ENCODE measurements at places on chromosomes 16 and 17.

DNA sequence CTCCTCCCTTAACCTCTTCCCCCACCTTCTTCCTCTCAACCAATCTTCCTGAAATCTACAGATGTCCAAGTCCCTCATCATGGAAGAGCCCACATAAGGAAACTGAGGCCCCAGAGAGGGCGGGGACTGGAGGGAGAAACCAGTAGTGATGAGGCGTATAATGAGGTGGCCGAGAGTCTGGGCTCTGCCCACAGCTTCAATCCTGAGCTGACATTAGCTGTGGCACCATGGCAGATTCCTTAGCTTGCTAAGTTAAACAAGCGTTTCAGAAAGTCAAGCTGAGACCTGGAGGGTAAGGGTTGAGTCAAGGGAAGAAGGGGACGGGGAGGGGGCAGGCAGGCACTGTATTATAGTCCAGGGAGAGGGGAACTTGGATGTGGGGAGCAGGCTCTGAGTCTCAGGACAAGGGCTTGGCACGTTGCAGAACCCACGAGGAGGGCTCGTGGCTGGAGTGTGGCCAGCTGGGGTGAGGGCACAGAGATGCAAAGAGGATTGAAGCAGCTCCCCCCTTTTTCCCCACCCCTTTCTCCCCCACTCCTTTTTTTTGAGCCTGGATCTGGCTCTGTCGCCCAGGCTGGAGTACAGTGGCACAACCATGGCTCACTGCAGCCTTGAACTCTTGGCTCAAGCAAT lies 13.3 kb downstream of the ARHGAP23 start:
- DNase-seq: no peak

DNA sequence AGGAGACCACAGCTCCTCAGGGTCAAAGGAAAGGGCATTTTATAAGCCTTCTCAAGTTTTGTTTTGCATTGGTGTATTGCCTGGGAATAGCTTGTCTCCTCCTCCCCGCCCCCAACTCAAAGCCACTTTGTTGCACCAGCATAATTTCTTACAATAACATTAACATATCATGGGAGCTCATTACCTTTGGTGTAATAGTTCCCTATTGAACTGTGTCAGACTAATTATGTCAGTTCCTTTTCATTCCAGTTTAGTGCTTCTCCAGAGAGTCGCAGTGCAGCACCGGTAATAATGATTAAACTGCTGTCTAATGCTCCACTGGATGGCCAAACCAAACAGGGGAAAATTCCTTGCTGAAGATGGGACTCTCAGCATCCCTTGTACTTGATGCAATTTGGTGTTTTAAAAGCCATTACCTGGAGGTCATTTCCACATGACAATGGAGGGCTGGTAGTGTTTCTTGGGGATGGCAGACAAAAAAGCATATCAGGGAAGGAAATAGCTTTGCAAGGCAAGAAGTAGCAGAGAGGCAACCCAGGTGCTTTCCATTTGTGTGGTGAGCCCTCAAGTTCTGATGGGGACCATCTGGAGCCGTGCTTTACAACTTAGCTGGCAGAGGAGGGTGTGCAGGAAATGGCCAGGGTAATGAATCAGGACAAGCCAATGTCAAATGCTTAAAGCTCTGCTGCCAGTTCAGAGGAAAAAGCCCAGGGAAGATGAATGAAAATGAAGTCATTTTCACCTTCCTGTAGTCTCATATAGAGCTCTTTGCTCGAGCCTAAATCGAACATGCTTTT lies 91.5 kb upstream of the NLRP1 start:
- DNase-seq: peak; percentile 60

DNA sequence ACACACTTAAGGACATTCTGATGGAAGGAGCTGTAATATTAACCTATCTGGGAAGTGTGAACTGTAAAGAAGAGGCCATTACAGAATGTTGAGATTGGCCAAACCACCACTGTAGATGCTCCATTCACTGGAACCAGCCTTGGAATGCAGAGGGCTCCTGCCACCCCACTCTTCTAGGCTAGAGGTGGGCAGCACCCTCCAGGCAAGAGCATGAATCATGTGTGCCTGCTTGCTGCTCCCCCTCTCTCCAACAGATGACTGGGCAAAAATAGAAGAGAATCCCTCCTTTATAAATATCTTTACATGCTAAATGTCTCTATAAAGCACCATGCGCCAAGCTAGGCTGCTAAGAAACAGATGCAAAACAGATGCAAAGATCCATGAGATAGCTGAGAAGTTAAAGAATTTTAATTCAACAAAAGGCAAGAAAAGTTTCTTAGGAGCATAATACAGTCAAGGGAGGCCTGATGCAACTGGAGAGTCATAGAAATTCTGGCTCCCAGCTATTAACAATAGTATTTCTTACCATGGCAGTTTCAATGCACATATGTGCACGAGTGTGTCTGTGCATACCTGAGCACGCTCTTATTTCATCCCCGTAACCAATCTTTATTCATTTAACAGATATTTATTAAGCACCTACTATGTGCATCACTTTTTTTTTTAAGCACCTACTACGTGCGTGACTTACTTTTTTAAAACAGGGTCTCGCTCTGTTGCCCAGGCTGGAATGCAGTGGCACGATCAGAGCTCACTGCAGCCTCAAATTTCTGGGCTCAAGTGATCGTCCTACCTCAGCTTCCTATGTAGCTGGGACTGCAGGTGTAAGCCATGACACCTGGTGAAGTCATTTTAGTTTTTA lies 53.6 kb downstream of the GRIN2A start:
- no peak for DNase-seq

DNA sequence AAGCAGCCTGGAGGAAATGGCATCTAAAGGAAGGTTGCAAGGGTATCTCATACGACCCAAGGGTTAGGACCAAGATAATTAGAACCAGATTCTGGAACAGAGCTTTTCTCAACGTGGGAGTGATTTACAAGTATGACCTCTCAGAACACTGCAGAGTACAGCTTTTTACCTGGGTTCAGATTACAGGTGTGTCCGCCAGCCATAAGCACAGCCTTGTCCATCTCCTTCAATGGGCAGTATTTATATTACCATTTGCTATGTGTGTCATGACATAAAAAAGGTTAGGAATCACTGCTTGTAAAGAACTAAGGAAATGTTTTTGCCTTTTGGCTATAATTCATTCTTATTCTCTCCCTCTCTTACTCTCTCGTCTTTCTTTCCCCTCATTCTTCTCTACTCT lies 36.7 kb downstream of the MYO1D start:
- no peak for DNase-seq

GRCh38 chr16:73543970-73544599 lies 496.2 kb upstream of the ZFHX3 start:
- DNase-seq: no peak

DNA sequence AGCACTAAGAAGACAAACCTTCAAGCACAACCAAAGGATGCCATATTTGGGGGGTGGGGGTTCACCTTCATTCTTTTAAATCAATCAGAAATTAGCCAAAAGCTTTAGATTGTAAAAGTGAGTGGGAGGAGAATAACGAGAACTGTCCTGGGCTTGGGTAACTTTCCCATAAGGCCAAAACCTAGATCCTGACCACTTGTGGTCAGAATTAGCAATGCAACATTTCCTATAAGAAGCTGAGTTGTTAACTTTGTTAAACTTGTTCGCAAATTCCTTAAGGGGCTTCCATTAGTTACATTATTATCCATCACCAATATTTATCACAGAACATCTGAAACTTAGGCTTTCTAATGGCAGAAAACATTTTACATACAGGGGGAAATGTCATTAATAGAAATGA lies 25.1 kb downstream of the STAT5B start:
- DNase-seq: no peak

All from left renal cortex interstitium (tissue), 4 donors.